Forelimb muscle (tissue), 1 donor: ENCODE measurements at places on chromosomes 1 and 21.
A peak's percentile ranks its signal among the peaks of the same experiment; 100 is the strongest.

DNA sequence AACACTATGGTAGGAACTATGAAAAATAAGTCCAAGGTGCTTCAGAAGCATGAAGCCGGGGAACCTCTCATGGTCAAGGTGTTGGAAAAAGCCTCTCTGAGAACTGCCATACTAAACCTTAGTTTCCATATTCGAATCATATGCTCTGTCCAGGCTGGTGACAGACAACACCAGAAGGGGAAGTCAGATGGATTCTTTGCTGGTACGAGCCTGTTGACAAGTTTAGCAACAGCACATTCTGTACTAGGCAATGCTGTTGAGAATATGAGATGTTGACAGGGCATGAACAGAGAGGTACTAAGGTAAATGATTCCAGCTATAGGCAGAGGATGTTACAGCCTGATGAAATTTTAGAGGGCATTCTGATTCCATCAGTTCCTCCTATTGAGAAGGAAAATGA is 461.3 kb upstream of the ZRANB2 start:
- DNase-seq = no peak

GRCh38 chr1:65813956-65814355 is 21.3 kb downstream of the PDE4B start:
- no peak for DNase-seq

DNA sequence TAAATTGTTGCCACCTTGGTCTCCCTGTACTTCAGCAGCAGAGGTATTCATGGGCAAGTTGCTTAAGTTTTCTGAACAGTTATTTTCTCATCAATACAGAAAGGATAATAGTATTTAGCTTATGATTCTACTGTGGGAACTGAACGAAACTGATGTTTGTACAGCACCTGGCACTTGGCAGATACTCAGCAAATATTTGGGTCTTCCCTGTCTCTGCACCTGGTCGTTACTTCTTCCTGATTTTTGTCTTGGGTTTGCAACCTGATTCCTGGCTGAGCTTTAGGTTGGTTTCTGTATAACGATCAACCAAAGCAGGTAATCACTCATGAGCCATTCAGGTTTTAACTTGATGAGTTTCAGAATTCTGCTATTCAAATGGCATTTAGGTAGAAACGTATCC is 490.6 kb downstream of the KIF26B start:
- no peak for DNase-seq

DNA sequence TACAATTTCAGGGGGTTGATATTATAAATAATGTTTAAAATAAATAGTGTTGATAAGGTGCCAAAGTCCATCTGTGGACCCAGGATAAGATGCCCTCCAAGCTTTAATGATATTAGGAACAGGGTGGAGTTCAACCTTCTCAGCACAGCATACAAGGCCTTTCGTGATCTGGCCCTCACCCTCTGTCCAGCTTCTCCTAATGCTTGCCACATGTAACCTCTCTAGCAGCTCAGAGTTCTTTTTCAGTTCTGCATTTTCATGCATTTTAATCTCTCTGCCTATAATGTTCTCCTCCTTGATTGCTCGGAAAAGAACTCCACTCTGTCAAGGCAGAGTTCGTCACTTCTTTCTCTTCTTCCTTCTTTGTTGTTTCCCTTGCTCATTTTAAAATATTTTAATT is 21.4 kb upstream of the SMAP2 start:
- DNase-seq = no peak

- DNase-seq = no peak
Measured at GRCh38 chr1:246142320-246142893, 364.7 kb downstream of the SMYD3 start.

- no peak for DNase-seq
Measured at GRCh38 chr1:151197863-151198253, 494 bp upstream of the PIP5K1A start.

GRCh38 chr1:995665-996633 is 3.9 kb downstream of the HES4 start:
- DNase-seq = no peak

DNA sequence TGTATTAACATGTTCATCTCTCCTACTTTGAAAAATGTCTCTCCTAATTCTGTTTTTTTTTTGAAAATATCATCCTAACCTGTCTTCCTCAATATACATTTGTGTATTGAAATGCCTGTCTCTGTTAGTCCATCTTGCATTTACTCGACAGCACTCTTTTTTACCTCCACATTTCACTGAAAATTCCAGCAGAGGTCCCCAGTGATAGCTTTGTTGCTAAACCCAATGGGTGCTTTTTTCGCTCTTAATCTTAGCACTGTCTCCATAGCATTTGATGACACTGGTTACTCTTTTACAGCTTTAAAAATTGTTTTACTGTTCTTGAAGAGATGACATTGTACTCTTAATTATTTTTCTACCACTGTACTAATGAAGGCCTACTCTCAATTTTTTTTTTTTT is 10.8 kb downstream of the OSBPL9 start:
- DNase-seq = no peak

DNA sequence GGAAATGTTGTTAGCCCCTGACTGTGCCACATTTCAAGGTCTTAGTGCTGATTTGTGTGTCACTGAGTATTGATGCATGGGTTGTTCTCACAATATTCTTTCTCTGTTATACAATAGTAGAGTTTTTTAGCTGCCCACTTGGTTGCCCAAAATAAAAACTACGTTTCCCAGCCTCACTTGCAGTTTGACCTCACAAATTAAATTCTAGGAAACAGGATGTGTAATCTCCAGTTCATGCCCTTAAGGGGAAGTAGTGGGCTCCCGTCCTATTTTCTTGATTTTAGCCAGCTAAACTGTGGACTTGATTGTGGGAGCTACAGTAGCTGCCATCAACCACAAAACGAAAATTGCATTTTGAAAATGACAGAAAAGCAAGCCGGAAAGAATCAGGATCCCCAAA is 27.3 kb upstream of the LAMC1 start:
- DNase-seq = no peak

GRCh38 chr1:203937678-203938330 is 76.4 kb downstream of the SNRPE start:
- DNase-seq = no peak

DNA sequence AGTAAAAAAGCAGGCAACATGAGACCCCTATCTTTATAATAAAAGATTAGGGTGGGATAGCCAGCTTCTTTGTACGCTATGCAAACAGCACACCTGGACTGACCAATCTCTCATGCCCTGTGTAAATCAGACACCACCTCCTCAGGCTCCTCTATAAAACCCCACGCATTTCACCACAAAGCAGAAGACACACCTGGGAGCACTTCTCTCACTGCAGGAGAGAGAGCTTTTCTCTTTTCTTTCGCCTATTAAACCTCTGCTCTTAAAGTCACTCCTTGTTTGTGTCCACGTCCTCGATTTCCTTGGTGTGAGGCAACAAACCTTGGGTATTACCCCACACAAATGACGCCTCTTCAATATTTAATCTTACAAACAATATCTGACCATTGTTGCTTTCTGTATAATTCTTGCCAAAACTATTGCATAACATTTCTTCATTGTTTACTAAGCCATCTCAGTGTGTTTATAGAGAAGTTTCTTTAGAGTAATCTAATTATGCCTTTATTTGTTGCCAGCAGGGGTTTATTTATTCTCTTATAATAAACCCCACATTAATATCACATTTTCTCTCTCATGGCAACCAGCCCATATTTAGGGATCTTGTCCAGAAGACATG is 31.6 kb upstream of the NUF2 start:
- DNase-seq = no peak

GRCh38 chr1:7454052-7454815 is 316.9 kb upstream of the VAMP3 start:
- no peak for DNase-seq

DNA sequence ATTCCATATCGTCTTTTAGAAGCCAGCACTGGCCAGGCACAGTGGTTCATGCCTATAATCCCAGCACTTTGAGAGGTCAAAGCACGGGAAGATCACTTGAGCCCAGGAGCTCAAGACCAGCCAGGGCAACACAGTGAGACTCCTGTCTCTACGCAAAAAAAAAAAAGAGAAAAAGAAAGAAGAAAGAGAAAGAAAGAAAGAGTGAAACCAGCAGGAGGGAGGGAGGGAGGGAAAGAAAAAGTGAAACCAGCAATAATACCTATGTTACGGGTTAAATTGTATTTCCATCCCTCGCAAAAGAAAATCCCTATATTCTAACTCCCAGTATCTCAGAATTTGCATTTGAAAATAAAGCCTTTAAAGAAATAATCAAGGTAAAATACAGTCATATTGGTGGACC is 10.4 kb downstream of the COP1 start:
- no peak for DNase-seq

DNA sequence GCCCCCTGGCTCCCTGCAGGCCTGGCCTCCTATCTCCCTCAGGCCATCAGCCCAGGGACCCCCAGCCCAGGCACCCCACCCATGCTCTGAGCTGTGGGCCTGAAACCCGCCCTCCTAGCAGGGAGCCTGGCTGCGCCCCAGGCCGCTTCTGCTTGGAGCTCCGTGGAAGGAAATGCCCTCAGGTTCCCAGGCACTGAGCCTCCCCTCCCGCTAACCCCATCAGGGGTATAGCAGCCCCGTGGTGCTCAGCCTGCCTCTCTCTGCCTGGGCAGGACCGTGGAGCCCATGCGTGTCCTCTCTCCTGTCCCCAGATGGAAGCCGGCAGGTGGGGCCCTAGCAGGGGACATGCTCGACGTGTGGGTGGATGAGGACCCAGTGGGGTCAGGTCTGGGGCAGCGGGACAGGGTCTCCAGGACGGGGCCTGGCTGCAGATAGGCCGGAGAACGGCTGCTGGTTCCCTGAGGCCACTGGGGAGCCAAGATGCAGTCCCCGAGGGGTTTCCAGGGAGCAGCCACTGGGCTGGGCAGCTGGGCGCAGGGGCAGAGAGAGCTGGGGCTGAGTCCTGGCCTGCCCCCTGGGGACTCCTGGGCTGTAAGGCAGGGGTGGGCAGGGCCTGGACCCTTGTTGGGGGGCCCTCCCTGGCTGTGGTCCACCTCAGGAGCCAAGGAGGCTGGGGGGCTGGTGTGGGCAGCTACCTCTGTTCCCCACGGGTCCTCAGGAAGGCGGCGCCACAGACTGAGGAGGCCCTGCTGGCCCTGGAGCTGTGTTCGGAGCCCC is 75.5 kb downstream of the MORN1 start:
- no peak for DNase-seq

GRCh38 chr1:222028116-222028515 is 286.2 kb upstream of the DUSP10 start:
- no peak for DNase-seq

- DNase-seq = no peak
Measured at GRCh38 chr1:31581821-31582810, 5.8 kb downstream of the TINAGL1 start.

- DNase-seq = no peak
Measured at GRCh38 chr1:47984175-47984789, 12.9 kb downstream of the TRABD2B start.

DNA sequence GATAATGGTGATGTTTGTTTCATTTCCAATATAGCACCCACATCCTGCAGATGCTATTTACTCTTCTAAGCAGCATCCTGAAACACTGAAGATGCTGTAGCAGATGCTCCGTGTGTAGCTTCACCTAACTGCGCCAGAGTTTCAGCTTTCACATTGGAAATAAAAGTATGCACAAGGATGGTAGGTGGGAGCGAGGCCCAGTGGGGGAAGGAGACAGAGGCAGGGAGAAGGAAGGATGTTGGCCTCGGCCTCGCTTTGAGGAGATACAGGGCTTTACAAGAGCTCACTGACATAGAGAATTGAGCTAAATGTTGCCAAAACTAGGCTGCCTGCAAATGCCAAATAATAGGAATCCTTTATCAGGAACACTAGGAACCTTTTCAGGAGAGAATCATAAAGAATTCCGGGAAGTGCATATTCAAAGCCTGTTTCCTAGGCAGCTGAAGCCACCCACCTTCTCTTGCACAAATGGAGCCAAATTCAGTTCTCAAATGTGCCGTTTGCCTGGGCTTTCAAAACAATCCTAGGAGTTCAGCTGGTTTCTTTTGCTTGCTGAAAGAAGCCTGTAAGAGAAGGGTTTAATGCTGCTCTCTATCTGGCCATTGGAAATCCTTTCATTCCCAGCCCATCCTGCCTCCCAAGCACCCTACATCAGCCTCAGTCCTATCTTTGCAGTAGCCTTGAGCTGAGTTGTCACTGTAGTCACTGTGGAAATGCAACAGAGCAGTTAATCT is 135.4 kb upstream of the ATP1B1 start:
- DNase-seq = no peak

- DNase-seq = no peak
Measured at GRCh38 chr1:22753481-22753971, 42.9 kb downstream of the EPHB2 start.

- DNase-seq = no peak
Measured at GRCh38 chr21:44093761-44094160, 13.4 kb upstream of the PWP2 start.

GRCh38 chr1:108893141-108893530 is 16.4 kb downstream of the GPSM2 start:
- no peak for DNase-seq

- DNase-seq = no peak
Measured at GRCh38 chr1:40067851-40068250, 27.3 kb downstream of the CAP1 start.

DNA sequence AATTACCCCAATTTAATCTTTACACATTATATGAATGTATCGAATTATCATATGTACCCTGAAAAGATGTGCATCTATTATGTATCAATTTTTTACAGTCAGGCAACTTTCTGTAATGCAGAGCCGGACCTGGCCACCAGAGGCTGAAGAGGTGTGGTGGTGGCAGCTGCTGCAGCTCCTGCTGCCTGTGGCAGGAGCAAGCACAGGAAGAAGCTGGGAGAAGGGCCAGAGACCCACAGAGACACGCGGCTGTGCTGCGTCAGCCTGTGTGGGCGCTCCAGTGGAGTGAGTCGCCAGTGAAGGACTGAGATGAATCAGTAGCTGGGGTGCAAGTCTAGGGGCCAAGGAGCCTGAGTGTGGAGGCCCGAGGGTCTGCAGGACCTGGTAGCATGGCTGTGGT is 74.3 kb upstream of the COG2 start:
- no peak for DNase-seq

GRCh38 chr1:234114648-234115307 is 210.3 kb downstream of the SLC35F3 start:
- DNase-seq = peak; percentile 54

- no peak for DNase-seq
Measured at GRCh38 chr1:180144659-180145357, 9.9 kb upstream of the QSOX1 start.

- DNase-seq = no peak
Measured at GRCh38 chr1:227330279-227331076, 12.2 kb upstream of the CDC42BPA start.

- DNase-seq = no peak
Measured at GRCh38 chr1:172867216-172867818, 183.4 kb downstream of the TNFSF18 start.

DNA sequence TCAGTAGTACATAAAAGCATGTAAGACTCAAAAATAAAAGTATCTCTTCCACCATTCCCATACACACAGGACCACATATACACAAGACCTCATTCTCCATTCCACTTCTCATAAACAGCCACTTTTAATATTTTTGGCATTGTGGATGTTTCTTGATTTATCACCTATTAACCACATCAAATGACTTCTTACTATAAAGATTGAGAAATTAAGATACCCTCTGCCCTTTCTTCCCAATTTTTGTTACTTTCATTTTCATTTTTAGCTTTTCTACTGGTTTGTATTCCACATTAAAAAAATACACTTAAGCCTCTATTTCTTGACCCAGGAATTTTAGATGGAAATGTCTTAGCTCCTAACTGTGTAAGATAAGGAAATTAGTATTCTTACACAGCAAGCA is 22.8 kb downstream of the AKT3 start:
- DNase-seq = no peak

- DNase-seq = no peak
Measured at GRCh38 chr1:109947582-109948284, 36.8 kb upstream of the AHCYL1 start.
